ENCODE measurements at places on chromosomes 1 and 21. TPM values are rescaled to one million over a fixed set of nuclear protein-coding genes. Genes with fewer than 3 reads are reported as not detected.

GRCh38 chr1:200724064-200724463, 14.6 kb upstream of the CAMSAP2 start:
- no peak for DNase-seq
- no peaks in the 10 kb centered on the region for H3K36me3 ChIP-seq
- H3K27me3 ChIP-seq = no peaks in the 10 kb centered on the region
- no peak overlapping the region for H3K4me3 ChIP-seq

GRCh38 chr1:43227143-43227764, 42.5 kb upstream of the TMEM125 start:
- peak; percentile 89 for DNase-seq
- H3K27ac ChIP-seq = peak overlapping the region; percentile 25
- H3K4me3 ChIP-seq = no peak overlapping the region
- peaks cover 16% of the 10 kb centered on the region for H3K4me1 ChIP-seq

GRCh38 chr1:22291494-22291893, 148.6 kb upstream of the WNT4 start:
- H3K27me3 ChIP-seq = no peaks in the 10 kb centered on the region
- DNase-seq = no peak
- no peak overlapping the region for H3K4me3 ChIP-seq
- H3K4me1 ChIP-seq = peaks cover 18% of the 10 kb centered on the region
- no peaks in the 10 kb centered on the region for H3K36me3 ChIP-seq

DNA sequence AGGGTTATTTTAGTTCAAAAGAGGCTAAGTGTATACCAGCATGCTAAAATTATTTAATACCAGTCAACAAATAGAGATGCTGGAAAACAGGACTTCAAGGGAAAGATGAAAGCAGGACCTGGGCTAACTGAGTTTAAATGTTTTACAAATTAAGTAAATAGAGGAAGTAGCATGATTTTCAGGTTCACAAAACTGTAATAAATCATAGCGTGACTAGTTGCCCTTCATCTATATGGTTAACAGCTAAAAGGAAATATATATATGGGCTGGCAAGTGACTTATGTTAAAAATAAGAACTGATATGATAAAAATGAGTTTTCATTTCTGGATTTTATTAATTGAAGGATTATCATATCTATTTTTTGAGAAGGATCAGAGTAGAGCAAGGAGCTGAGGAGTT, 25.6 kb downstream of the DPYD start:
- H3K27ac ChIP-seq = no peak overlapping the region
- H3K36me3 ChIP-seq = no peaks in the 10 kb centered on the region
- no peak for DNase-seq
- H3K4me3 ChIP-seq = no peak overlapping the region

GRCh38 chr1:153336650-153337049, 12.0 kb downstream of the PGLYRP4 start:
- H3K27me3 ChIP-seq = peaks cover 3% of the 10 kb centered on the region
- H3K27ac ChIP-seq = no peak overlapping the region
- H3K4me3 ChIP-seq = no peak overlapping the region
- no peaks in the 10 kb centered on the region for H3K4me1 ChIP-seq

Gene PCBP3
- total RNA-seq = 5.5 TPM

Gene TCP10L
- total RNA-seq = 0.93 TPM

DNA sequence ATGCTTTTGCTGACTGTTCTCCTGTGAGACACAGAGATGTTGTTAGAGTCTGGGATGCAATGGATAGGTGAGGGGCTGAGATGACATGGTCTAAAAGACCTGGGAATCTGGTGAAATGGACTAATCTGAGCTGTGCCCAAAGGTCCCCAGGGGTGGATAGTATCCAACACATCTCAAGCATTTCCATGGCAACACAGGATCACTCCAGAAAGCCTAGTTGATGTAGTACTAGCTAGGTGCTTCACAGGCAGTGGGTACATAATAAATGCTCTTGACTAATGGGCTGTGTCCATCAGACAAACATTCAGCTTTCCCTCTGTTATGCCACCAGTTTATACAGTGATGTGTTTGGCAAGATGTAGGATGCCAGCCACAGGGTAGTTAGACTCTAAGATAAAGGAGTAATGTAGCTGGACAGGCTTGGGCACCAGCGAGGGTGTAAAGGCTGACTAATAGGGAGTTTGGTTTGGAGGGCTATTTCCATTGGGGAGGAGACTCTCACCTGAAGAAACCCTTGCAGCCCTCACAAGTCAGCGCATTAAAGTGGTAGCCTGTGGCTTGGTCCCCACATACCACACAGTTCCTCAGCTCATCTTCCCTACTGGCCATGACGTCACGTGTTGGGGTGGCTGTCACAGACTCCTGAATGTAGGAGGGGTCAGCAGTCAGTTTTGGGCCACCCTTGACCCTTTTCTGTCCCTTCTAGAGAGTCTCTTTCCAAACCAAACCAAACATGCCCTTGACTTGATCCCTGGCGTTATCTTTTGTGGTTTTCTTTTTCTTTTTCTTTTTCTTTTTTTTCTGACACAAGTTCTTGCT, 1.8 kb downstream of the NR1I3 start:
- no peak for DNase-seq
- H3K4me1 ChIP-seq = no peaks in the 10 kb centered on the region
- no peak overlapping the region for H3K4me3 ChIP-seq
- no peak overlapping the region for H3K27ac ChIP-seq

Gene SLC45A1
- 0.67 TPM for total RNA-seq

- DNase-seq = no peak
- peaks cover 5% of the 10 kb centered on the region for H3K4me1 ChIP-seq
- no peaks in the 10 kb centered on the region for H3K27me3 ChIP-seq
- H3K36me3 ChIP-seq = no peaks in the 10 kb centered on the region
Measured at GRCh38 chr21:18716578-18717138, 313.1 kb upstream of the TMPRSS15 start.

Gene RGS16
- total RNA-seq = 9.7 TPM

Gene GNG5
- total RNA-seq = 114 TPM

Gene SH3BP5L
- total RNA-seq = 33.7 TPM

Measured in type B pancreatic cell (in vitro differentiated cells).